ENCODE measurements at places on chromosomes 12 and 14.

GRCh38 chr14:71119832-71120231, 212.6 kb downstream of the PCNX1 start:
- no peak for DNase-seq

DNA sequence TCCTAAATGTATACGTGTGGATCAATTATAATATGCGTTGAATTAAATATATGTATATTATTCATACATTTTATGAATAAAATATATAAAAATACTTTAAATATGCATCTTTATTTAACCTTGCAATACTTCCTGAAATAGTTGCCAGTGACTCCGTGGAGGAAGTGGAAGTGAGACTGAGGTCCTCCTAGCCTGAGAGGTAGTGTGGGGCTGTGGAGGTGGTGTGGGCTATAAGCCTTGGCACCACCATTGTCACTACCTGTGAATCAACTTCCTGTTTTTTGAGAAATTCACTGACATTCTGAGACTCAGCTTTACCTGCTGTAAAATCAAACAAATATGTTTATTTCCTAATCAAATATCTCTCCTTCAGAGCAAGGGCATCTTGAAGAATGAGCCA, 514.2 kb downstream of the VRK1 start:
- DNase-seq: no peak

- no peak for DNase-seq
Observed at GRCh38 chr12:47863985-47864384, 40.8 kb downstream of the VDR start.

GRCh38 chr14:55158412-55158811, 29.4 kb downstream of the LGALS3 start:
- DNase-seq: no peak

GRCh38 chr12:6272300-6273204, 37.9 kb upstream of the PLEKHG6 start:
- no peak for DNase-seq

- no peak for DNase-seq
Observed at GRCh38 chr12:88529531-88530488, 50.5 kb downstream of the KITLG start.

GRCh38 chr12:3929875-3930615, 56.8 kb upstream of the PARP11 start:
- DNase-seq: no peak

GRCh38 chr12:100026241-100026640, 41.5 kb upstream of the ANKS1B start:
- DNase-seq: no peak

DNA sequence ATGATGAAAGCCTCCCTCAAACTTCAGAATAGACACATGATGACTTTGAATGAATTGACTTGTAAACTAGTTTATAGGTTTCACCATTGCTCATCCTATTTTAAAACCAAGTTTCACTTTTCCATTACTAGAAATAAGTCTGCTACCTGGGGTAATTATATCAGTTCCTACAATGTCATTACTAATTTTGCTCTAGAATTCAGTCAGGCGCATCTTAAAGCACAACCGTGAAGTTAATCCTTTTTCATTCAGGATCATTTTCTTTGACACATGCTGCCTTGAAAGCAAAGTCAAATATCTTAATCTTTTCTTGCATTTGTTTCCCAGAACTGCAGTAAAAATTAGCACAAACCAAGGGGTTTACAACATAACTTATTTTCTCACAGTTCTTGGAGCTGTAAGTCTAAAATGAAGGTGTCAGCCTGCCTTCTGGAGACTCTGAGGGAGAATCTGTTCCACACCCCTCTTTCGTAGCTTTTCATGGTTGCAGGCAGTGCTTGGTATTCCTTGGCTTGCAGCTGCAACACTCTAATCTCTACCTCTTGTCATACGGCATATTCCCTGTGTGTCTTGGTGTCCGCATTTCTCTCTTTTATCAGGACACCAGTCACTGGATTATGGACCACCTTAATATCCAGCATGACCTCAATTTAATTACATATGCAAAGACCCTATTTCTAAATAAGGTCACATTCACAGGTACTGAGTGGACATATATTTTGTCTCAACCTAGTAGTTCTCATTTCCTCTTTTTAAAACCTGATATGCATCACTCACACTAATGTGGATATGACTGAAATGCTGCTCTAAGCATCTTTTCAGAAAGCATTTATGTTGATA, 114.3 kb upstream of the PDZRN4 start:
- no peak for DNase-seq

DNA sequence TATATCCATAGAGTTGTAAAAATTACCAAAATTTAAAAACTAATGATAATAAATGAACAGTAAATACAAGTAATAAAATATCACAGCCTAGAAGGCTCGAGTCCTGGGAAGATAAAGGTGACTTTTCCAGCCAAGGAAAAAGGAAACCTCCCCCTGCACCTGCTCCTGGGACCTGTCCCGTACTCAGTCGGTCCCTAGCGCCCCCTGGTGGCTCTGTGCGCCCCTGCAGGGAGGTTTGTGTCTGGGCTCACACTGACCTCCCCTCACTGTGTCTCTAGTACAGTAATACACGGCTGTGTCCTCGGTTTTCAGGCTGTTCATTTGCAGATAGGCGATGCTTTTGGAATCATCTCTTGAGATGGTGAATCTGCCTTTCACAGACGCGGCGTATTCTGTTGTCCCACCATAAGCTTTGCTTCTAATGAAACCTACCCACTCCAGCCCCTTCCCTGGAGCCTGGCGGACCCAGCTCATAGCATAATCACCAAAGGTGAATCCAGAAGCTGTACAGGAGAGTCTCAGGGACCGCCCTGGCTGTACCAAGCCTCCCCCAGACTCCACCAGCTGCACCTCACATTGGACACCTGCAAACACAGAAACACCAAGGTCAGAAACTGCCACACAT, 1030.4 kb downstream of the TMEM121 start:
- DNase-seq: peak; percentile 57

DNA sequence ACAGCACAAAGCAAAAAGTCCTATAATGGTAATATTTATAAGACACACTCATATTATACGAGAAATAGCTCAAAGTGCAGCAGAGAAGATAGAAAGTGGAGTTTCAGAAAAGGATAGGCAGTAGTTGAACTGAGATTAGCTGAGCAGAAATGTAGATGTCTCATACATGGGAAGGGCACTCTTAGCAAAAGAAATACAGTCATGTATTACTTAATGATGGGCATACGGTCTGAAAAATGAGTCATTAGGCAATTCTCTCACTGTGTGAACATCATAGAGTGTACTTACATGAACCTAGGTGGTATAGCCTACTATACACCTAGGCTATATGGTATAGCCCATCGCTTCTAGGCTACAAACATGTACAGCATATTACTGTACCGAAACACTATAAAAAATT, 671.3 kb downstream of the RPS29 start:
- DNase-seq: no peak

- DNase-seq: no peak
Observed at GRCh38 chr14:68527329-68527851, 265.5 kb downstream of the ZFP36L1 start.

DNA sequence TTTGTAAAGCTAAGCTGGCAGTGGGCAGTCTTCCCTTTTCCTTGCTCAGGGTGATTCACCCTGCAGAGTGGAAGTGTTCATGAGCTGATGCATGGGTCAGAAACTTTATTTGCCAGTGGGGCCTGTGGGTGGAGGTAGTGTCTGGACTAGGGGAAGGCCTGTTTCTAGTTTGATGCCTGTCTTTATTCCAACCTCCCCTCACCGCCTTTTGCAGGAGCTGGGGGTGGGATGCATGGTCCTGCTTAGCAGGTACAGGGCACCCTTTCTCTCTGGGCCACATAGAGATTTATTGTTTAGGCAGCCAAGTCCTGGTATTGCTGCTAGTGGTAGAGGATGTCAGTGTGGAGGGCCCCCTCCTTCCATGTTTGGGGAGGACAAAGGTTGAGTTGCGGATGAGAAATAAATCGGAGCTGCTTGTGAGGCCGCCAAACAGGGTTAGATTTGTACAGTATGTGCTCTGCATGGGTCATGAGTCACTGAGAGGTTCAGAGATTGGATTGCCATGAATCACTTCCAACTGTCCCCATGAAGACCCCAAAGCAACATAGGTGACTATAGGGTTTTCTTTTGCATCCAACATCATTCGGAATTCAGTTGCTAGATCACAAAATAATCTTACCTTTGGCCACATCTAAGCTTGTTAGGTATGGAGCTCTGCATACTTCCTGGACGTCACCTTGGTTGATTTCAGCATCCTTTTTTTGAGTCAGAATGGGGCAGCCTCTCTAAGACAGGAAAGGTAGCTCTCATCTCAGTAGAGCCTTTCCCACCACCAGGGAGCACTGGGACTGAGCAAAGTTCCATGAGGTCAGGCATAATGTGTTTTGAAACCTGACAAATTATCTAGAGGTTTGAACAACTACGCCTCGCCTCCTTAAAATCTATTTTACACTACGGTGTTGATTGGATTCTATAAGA, 8.8 kb downstream of the SMOC1 start:
- DNase-seq: no peak

- DNase-seq: no peak
Observed at GRCh38 chr14:65599375-65599774, 186.8 kb downstream of the FUT8 start.

- no peak for DNase-seq
Observed at GRCh38 chr14:53109105-53110041, 43.8 kb downstream of the DDHD1 start.

DNA sequence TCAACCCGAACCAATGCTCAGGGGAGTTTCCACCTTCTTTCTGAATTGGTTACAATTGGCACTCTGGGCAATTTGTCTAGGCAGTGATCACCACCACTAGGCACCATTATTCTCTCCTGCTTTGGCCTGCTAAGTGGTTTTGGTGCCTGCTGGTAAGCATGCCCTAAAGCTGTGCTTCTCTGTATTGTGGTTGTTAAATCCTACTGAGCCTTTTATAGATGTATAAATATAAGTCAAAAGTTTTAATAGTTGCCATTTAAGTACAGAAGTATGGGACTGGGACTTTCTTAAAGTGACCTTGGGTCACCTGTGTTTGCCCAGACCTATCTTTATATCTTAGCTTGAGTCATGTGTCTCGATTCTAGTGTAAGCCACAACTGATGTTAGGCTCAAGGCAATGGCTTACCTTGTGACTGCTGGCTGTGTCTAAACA, 475.9 kb downstream of the SLC16A7 start:
- no peak for DNase-seq

- DNase-seq: no peak
Observed at GRCh38 chr14:79638672-79639266, 572.5 kb downstream of the DIO2 start.

DNA sequence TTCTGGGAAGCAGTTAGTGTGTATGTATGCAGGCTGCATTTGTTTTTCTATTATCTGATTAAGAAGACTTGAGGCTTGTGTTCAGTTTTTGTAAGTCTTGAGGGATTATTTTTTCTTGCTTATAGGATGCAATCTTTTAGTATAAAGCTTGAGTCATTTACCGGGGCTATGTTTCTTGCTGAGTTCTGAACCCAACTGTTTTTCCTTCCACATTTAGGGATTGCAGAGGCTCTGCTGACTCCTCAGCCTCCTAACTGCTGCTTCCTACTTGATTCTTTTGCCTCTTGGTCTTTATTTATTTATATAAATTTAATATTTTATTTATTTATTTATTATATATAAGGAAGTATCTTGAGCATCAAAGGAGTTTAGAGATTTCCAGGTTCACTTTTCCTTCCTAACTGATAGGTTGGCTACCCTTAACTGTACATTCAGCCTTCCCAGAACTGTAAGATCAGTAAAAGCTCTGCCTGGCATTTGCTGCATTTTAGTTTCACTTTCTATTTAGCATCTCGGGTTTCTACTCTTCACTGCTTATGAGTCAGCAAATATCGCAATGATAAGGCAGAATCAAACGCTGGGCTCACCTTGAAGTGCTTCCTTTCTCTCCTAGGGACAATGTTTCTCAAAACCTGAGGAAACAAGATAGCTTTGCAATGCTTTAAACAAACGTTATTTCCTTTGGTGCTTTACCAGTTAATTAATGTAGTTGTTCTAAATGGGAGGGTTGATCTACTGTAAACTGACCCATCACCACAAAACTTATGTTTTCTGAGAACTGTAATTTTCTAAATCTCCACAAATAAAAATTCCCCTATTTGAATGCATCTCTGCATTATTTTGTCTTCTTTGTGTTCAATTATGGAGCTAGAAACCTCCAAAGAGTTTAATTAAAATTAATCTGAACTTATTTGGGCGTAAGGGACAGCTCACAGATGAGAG, 1183.7 kb upstream of the TMEM132C start:
- no peak for DNase-seq

DNA sequence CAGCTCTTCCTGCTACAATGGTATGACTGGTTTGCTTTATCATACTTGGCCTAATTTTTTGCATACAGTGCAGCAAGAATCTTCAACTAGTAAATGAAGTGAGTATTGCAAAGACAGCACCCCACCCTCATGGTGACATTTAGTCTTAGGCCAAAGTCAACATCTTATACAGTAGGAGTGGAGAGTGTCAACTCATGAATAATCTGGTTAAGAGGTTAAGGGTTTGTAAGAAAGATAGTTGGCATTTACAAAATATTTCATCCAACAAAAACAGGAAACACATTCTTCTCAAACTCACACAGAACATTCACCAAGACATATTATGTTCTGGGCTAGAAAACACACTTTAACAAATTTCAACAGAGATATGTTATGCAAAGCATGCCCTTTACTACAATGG, 2.2 kb upstream of the OAS1 start:
- no peak for DNase-seq

DNA sequence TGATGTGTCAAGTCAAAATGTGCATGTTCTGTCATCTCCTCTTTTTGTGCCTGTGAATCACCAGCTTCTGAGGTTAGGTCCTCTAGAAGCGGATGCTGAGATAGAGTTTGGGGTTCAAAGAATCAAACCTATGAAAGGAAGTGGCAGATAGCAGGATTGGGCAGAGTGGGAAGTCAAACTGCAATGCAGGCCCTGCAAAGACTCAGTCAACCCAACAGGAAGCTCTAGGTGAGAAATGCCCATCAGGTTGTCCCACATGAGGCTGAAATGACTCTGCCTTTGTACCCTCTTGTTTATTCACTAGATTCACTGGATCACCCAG, 4.5 kb upstream of the MIA2 start:
- no peak for DNase-seq

DNA sequence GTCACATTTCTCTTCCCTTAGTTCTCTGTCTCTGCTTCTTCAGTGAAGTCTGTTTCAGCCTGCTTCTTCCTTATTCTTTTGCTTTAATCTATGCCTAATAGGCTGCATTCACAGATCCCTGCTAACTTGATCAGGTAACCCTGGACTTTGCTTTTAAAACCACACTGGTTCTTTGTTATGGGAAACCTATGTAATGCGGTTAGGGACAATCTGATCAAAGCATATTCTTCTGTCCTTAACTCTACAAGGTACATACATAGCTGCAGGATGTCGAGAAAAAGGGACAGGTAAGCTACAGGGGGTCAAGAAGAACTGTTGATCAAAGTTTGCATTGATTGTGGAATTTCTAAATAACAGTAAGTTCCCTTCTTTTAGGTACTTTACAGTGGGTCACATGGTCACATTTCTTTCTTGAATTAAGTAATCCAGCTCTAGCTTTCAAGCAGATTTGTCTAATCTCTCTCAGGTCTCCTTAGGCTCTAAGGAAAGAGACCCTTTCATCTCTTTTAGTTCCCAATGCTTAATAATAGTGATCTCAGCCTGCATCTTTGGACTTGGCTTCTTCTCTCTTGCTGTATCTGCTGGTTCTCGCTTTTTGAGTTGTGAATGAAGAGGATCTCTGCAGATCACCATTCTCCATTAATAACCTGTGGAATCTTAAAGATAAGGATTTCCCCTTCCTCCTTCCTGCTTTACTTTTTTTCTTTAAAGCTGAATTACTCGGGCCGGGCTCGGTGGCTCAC, 3.8 kb downstream of the COPZ1 start:
- no peak for DNase-seq

- no peak for DNase-seq
Observed at GRCh38 chr12:54824402-54824801, 29.9 kb upstream of the MUCL1 start.

- peak; percentile 76 for DNase-seq
Observed at GRCh38 chr12:123601602-123602489, at the start of gene DDX55. Gene DDX55, plus strand, starts transcription at chr12:123602099. Its CDS starts 50 bp downstream, at chr12:123602149.
